ENCODE measurements at places on chromosomes 4 and X.
A peak's percentile ranks its signal among the peaks of the same experiment; 100 is the strongest.

DNA sequence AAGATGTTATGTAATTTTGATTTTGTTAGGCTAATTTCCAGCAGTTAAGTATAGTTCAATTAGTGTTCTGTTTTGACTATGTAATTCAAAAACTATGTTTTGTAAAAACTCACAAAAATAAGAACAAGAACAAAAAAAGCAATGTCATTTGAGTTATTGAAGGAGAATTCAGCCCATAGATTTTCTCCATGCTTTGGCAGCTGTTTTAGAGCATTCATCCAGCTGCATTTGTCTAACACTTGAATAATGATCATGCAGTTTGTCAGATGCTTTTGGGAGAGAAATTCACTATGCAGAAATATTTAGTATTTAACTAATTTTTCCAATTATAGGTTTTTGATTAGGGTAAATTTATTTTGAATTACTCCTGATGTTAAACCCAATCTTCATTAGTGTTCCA, 14.2 kb downstream of the CPE start:
- DNase-seq = no peak

DNA sequence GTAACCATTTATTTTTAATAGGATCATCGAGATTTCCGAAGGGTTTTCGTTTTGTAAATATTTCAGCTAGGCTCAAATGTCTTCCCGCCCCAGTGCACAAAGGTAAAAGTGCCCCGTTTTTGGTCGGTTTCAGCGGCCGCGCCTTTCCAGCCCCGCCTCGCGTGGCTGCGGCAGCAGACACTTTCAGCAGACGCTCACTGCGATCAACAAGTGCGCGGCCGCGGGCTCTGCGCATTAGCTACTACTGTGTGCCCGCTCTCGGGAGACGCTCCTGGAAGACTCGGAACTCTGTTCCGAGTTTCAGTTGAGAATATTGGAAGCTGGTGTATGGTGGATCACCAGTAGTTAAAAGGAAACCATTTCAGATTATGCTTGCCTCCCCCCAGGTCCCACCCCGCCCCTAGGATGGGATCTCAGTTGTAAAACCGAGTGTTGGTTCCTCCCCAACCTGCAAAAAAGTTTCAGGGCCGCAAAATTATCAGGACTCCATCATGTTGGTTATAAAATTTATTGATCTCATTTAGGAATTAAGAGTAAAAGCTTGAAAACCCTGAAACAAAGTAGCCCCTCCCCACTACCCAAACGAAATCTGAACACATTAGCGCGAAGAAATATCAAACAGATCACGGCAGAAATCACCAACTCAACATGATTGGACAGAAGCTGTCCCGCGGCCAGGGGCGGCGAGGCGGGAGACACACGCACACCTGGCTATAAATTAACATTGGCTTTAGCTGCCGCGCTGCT, 2.2 kb downstream of the SOX3 start:
- DNase-seq = peak; percentile 50

GRCh38 chrX:17564689-17565409, 172.4 kb upstream of the SCML1 start:
- no peak for DNase-seq

- DNase-seq = no peak
These were observed 144.1 kb upstream of the RBPJ start for GRCh38 chr4:26176598-26177149.

GRCh38 chrX:129956145-129956544, 26.3 kb upstream of the BCORL1 start:
- no peak for DNase-seq

GRCh38 chr4:184402239-184402638, 72.1 kb downstream of the IRF2 start:
- DNase-seq = no peak

DNA sequence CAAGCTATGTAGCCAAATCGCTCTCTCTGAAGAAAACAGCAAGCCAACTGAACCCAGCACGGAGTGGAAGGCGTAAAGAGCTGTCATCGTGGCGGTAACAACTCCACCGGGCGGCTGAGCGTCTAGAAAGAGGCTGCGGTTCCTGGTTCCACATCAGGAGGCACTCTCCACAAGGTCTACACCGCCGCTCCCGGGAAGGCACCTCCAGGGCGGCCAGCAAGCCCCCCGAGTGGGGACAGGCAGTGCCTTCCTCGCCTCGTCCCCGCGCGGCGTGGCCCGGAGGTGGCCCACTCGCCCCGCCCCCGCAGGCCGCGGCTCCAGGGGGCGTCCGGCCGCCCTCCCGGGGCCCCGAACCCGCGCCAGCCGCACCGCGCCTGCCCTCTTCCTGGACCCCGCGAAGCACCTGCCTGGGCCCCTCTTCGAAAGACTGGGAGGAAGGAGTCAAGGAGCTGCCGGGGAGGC, 755 bp downstream of the KLHL8 start:
- DNase-seq = peak; percentile 49

GRCh38 chr4:181877329-181877848, 365.8 kb upstream of the TENM3 start:
- no peak for DNase-seq

GRCh38 chr4:14897217-14897616, 105.1 kb upstream of the CPEB2 start:
- DNase-seq = no peak

DNA sequence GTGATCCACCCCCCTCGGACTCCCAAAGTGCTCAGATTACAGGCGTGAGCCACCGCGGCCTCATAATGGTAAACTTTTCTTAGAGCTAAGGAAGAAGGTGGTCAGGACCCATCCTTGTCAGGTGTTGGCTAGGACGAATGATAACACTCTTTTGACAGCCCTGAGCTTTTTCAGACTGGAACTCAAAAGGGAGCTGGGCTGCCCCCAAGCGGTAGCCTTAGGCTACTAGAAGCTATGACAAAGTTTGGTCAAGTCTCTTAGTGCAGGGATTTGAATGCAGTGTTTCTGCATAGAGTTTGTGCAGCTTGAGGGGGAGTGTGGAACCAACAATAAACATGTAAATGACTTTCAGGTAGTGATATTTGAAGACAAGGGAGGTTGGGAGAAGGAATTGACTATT, 11.8 kb upstream of the HSD17B10 start:
- no peak for DNase-seq

GRCh38 chrX:53281321-53281822, at the start of gene IQSEC2:
IQSEC2 (minus strand) TSS chrX:53281584.
- peak; percentile 57 for DNase-seq

DNA sequence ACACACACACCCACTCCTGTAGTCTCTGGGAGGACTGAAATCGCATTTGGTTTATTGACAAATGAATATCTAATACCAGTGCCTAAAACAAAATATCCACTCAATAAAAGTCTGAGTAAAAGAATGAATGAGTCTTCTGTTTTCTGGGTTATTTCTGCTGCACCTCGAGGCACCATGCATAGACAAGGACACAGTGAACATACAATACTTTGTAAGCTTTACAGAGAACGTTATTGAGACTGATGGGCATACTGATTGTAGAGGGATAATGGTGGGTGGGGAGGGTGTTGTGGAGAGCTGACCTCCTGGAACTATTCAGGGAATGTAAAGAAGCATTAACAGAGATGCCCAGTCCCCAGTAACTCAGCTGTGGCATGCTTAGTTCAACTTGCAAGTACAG, 14.1 kb upstream of the KCNIP4 start:
- DNase-seq = no peak

DNA sequence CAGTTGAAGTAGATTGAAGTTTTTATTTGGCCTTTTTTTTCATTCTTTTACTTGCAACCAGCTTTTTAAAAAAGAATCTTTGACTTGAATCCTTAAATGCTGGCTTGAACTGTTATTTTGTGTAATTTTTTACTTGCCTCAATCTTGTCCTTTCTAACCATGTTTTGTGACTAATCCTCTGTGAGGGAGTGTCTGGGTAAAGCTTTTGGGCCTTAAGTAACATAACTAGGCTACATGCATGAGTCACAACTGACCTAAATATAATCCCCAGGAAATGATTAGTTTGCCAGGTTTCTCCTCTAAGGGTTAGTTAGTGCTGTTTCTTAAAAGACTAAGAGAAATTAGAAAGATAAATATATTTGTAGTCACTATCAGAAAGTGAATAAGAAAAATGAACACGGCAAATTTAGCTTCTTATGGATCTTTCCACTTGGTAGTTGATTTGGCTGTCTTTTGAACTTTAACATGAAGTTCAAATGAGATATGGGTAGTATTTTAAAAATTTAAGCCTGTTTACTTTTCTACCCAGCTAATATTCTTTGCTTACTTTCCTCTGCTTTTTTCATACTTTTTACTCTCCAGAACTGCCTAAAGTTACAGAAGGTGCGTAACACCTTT, 13.0 kb downstream of the EXOC1 start:
- no peak for DNase-seq

DNA sequence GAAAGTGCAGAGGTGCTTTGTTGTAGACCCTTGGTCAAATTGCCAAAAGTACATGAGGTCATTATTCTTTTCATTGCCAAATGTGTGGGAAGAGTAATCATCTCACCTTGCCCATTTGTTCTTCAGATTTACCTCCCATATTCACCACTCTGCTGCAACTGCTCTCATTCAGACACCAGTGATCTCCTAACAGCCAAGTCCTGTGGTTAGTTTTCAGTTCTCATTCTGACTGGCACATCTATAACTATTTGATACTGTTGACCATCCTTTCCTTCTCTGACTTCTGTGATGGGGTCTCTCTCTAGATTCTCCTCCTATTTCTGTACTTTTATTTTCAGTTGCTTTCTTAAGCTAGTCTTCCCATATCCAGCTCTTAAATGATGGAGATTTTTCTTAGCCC, 39.8 kb downstream of the GRIA3 start:
- no peak for DNase-seq

DNA sequence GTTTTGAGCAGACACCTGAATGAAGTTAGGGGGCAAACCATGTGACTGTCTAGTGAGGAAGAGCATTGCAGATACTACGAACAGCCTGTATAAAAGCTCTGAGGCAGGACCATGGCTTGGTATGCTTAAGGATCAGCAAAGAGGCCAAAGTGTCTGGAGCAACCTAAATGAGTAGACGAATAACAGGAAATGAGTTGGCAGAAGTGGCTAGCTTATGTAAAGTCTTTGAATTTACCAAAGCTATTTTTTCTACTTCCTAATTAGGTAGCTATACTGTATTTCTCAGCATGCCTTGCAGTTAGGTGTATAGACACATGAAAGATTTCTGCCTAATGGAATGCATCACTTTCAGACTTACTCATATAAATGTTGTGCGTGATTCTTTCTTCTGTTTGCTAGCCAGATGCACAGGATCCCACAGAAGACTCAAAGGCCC, 9.3 kb upstream of the GPRIN3 start:
- DNase-seq = no peak

GRCh38 chr4:813900-814299, 12.0 kb downstream of the CPLX1 start:
- DNase-seq = no peak

- no peak for DNase-seq
These were observed 21.2 kb upstream of the GPC3 start for GRCh38 chrX:134006484-134007161.

DNA sequence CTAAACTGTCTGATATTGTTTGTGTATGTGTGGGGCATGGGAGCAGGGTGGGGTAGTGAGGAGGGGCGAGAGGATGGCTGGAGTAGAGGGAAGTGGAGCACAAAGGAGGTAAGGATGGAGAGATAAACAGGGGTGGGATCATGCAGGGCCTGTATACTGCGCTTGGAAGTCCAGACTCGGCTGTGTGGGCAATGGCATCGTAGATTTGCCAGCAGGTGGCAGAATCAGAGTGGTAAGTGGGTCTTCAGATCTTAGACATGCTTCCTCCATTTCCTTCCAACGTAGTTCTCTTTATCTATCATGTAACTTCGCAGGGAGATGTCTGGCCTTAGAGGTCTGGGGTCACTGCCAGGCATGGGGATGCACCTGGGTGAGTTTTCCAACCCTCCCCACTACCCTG, 155.5 kb downstream of the PDGFRA start:
- DNase-seq = peak; percentile 50

DNA sequence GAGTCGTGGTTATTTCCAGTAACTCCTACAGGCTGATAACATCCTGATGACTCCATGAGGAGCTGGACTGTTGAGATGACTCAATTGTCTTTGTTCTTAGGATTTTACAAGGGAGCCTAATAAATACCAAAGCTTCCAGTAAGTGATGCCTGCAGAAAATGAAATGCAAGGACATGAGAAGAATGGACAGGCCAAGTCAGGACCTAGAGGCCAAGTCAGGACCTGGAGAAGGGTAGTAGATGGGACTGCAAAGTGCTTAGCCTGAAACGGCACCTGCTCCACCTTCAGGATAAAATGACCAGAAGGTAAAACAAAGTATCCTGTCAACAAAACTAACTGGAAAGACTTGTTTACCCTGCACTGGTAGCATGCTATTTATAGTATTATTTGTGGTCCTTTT, 6.4 kb upstream of the SLC10A6 start:
- no peak for DNase-seq

- no peak for DNase-seq
These were observed 75.8 kb downstream of the JAKMIP1 start for GRCh38 chr4:6124386-6125102.

DNA sequence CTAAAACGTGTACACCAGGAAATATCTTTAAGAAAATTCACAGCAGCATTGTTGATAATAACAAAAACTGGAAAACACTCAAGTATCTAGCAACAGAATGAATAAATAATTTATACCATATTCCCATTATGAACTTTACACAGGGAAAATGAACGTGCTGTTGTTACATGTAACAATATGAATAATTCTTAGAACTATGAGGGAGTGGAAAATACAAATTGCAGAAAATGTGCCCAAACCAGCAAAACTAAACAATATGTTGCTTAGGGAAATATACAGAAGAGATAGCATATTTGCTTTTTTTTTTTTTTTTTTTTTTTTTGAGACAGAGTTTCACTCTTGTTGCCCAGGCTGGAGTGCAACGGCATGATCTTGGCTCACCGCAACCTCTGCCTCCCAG, 14.8 kb upstream of the FAT1 start:
- no peak for DNase-seq

- no peak for DNase-seq
These were observed 62.7 kb upstream of the PHKA2 start for GRCh38 chrX:19046343-19047215.

DNA sequence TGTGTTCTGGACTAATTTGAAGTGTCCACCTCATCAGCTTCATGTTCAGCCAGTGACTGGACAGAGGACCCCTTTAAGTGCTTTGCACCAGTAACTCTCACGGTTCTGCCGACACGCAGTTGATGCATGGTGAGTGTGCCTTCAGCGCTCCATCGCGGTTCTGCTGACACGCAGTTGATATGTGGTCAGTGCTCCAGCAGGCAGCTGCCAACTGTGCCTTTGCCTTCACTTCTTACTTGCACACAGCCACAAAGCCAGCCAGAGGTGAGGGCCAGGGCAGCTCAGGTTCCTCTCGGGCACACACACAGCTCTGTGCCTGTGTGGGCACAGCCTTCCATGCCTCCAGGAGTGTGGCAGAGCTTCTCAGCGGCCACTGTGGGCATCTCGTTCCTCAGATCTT, 12.4 kb downstream of the NKX1-1 start:
- no peak for DNase-seq

- peak; percentile 64 for DNase-seq
These were observed 75.6 kb downstream of the REPS2 start for GRCh38 chrX:17021851-17022604.

- peak; percentile 4 for DNase-seq
These were observed 151.8 kb downstream of the CCNG2 start for GRCh38 chr4:77308843-77309242.

- DNase-seq = no peak
These were observed 122.4 kb downstream of the RASL11B start for GRCh38 chr4:52984462-52984881.

All from brain (organoid and tissue), 16 donors.